Muscle of leg (tissue), 16 donors: ENCODE measurements at places on chromosomes 12 and 14. TPM values are rescaled to one million over a fixed set of nuclear protein-coding genes. Genes with fewer than 3 reads are reported as not detected.

DNA sequence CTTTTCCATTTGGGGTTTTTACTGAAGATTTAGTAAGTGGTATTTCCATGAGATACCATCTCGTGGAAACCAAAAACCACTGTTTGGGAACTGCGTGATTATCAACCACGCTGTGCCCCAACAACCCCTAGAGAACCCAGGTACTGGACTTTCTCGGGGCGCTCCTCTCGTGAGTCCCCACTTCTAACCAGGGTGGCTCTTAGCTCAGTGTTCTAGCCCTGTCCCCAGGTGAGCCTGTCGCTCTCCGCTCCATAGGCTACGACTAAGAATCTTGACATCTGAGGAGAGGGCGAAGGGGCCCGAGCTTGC, 686 bp downstream of the MCRS1 start:
- no peak for DNase-seq

The FAM181A gene
- not detected for polyA plus RNA-seq

DNA sequence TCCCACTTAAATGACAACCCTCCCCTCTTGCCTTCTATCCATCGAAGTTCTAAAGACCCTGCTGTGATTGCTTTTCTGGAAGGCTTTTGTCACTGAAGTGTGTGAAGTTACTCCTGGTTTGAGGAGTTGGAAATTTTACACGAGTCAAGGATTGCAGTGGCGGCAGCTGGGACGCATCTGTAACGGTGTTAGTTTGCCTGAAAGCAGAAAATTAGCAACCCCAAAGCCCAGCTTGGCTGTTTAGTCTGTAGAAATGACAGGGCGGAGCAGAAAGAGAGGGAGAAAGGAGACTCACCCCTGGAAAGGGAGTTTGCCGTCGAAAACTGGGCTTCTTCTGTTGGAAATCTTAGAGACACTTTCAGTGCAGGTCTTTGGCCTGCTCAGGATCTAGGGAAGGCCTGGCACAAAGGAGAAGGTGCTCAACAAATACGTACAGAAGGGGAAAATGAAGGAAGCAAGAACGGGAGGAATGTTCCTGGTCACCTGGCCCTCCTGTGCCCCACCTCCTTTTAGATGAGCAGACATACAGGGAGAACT, 931 bp upstream of the MYF5 start:
- peak; percentile 66 for DNase-seq

GRCh38 chr12:27000961-27001360, 13.2 kb downstream of the TM7SF3 start:
- no peak for DNase-seq

GRCh38 chr12:11596141-11596540, 53.3 kb upstream of the ETV6 start:
- DNase-seq: no peak

The C14orf180 gene
- polyA plus RNA-seq: 17.5 TPM

The CGRRF1 gene
- 15.2 TPM for polyA plus RNA-seq

- no peak for DNase-seq
Measured at GRCh38 chr12:24565300-24565699, 383.6 kb downstream of the BCAT1 start.

The CCDC175 gene
- not detected for polyA plus RNA-seq
